SJCRH30 (cell line): ENCODE measurements at places on chromosomes 1 and 21. TPM values are rescaled to one million over a fixed set of nuclear protein-coding genes. Genes with fewer than 3 reads are reported as not detected.

- no peaks in the 10 kb centered on the region for H3K36me3 ChIP-seq
- peak; percentile 50 for DNase-seq
- no peaks in the 10 kb centered on the region for H3K27me3 ChIP-seq
- H3K4me3 ChIP-seq, result no peak overlapping the region
Observed at GRCh38 chr1:54596756-54597155, 26.6 kb downstream of the FAM151A start.

OR2AK2 gene
- total RNA-seq, result not detected in 2 replicates

DNA sequence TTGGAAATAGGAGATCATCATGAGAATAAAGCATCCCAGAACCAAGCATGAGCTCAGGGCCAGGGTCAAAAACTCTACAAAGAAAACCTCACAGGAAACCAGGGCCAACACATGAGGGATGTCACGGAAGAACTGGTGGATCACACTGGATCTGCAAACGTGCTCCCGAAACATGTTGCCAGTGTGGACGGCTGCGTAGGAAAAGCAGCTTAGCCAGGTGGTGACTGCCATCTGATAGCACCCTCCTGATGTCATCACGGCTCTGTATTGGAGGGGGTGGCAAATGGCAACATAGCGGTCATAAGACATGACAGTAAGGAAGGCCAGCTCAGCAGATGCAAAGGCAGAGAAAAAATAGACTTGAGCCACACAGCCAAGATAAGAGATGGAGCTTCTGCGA is 20.9 kb downstream of the OR14I1 start:
- no peak overlapping the region for H3K4me3 ChIP-seq
- no peak overlapping the region for H3K27ac ChIP-seq
- no peaks in the 10 kb centered on the region for H3K4me1 ChIP-seq
- no peak for DNase-seq

GBP6 gene
- total RNA-seq, result not detected in 2 replicates

CR1L gene
- not detected in 2 replicates for total RNA-seq

- H3K36me3 ChIP-seq, result peaks cover 23% of the 10 kb centered on the region; the same call in 1 of the 2 replicates
- H3K4me1 ChIP-seq, result peaks cover 39% of the 10 kb centered on the region
- H3K27me3 ChIP-seq, result no peaks in the 10 kb centered on the region
- H3K27ac ChIP-seq, result no peak overlapping the region
- no peak overlapping the region for H3K4me3 ChIP-seq
Observed at GRCh38 chr1:201632364-201632952, 93.5 kb downstream of the NAV1 start.

GRCh38 chr1:8133190-8133589 is 107.1 kb upstream of the ERRFI1 start:
- H3K36me3 ChIP-seq, result no peaks in the 10 kb centered on the region
- peak overlapping the region; percentile 98 for H3K27ac ChIP-seq
- DNase-seq, result peak; percentile 76
- H3K4me3 ChIP-seq, result no peak overlapping the region
- peaks cover 43% of the 10 kb centered on the region for H3K4me1 ChIP-seq

KIF14 gene
- 19.0 and 21.0 TPM in 2 replicates for total RNA-seq

GABRD gene
- not detected in 2 replicates for total RNA-seq

GRCh38 chr21:17560377-17561025 is 47.7 kb downstream of the CXADR start:
- H3K36me3 ChIP-seq, result no peaks in the 10 kb centered on the region
- H3K4me3 ChIP-seq, result no peak overlapping the region
- DNase-seq, result no peak
- no peak overlapping the region for H3K27ac ChIP-seq
- peaks cover 10% of the 10 kb centered on the region for H3K4me1 ChIP-seq

DNA sequence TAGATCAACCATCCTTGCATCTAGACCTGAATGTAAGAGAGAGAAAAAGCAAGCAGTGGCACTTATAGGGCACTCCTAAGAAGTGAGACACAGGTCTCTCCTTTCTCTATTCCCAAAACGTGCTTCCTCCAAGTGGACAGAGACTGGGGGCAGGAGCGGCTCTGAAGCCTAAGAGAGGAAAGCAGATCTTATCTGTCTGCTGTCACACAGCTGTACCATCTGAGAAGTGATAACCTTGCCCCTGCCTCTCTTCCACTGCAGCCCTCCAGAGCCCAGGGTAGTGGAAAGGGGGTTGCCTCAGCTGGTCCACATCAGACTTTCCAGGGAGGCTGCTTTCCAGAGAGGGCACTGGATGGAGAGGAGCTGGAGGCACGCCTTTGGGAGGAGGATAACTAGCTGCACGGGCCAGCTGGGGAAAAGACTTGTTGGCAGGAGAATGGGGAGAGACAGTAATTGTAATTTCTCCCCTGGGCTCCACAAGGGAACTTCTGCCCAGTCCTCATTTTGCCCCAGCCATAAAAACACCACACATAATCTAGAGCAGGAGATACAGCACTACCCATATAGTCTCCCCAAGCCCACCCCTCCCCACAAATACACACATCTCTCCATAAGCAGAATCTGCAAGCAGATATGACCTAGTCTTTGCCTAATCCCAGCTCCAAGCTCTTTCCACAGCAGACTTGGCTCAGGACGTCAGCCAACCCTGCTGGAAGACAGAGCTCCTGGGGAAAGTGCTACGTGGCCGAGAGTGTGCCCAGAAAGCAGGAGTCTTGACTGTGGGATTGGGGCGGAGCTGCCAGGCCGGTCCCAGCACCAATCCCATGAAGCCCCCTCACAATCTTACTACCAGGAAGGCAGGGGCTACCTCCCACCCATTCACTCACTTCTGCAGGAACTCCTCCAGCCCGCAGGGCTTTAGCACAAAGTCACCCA is 31.2 kb downstream of the PIK3C2B start:
- H3K4me1 ChIP-seq, result peaks cover 31% of the 10 kb centered on the region
- DNase-seq, result no peak
- H3K36me3 ChIP-seq, result no peaks in the 10 kb centered on the region
- no peaks in the 10 kb centered on the region for H3K27me3 ChIP-seq

GJA5 gene
- total RNA-seq, result not detected in 2 replicates

GRCh38 chr1:57026624-57027354 is 61.0 kb upstream of the C8B start:
- no peak overlapping the region for H3K4me3 ChIP-seq
- no peak for DNase-seq
- H3K27me3 ChIP-seq, result no peaks in the 10 kb centered on the region

TNNI3K gene
- not detected in 2 replicates for total RNA-seq

GRCh38 chr1:170664828-170665612 is 1.1 kb downstream of the PRRX1 start:
- H3K4me1 ChIP-seq, result no peaks in the 10 kb centered on the region
- peaks cover 6% of the 10 kb centered on the region; the same call in 1 of the 2 replicates for H3K27me3 ChIP-seq
- DNase-seq, result peak; percentile 31
- H3K27ac ChIP-seq, result no peak overlapping the region

DNA sequence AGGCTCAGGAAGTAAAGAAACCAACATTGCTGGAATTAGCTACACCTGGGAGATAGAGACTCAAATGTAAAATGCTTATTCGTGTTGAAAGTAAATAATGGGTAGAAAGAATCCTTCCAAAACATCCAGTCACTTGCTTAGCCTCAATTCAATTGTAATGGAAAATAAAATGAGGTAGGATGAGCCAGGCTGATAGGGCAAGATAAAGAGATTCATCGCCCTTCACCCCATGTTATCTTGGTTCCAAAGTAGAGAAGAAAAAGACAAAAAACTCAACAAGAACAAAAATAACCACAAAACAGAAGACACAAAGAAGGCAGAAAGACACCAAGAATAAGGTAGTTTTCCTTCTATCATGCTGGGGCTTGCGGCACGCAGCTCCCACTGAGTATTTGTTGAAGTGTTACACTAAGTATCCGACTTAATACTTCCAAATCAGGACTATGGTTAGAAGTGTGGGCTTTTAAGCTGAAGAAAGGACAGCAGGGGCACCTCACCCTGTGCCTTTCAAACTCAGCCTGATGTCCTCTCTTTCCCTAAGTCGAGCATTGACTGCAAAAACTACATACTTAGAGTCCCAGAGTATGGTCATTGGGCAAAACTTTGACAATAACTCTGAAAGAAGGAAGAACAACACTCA is 202.1 kb downstream of the VAV3 start:
- no peak overlapping the region for H3K27ac ChIP-seq
- DNase-seq, result no peak
- H3K4me1 ChIP-seq, result no peaks in the 10 kb centered on the region
- H3K27me3 ChIP-seq, result no peaks in the 10 kb centered on the region
- no peak overlapping the region for H3K4me3 ChIP-seq

SLAMF9 gene
- total RNA-seq, result not detected in 2 replicates

DNA sequence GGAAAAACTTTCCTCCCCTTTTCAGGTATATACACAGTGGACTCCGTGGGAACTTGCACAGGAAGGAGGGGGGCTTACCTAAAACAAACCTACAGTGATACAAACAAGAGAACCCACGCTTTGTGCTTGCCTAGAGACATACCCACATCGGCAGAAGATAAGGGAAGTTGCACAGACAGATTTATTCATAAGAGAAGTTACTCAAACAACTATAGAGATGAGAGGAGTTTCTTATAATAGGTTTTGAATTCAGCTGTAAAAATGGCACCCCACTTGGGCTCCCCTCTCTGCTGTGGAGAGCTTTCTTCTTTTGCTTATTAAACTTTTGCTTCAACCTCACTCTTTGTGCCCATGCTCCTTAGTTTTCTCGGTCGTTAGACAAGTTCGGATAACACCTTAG is 1.8 kb upstream of the DUSP12 start:
- H3K36me3 ChIP-seq, result peaks cover 12% of the 10 kb centered on the region
- H3K27me3 ChIP-seq, result no peaks in the 10 kb centered on the region
- peaks cover 4% of the 10 kb centered on the region; the same call in 1 of the 2 replicates for H3K4me1 ChIP-seq
- no peak overlapping the region for H3K4me3 ChIP-seq
- DNase-seq, result no peak
- H3K27ac ChIP-seq, result no peak overlapping the region

UBE2U gene
- not detected in 2 replicates for total RNA-seq

- H3K27ac ChIP-seq, result no peak overlapping the region
- H3K4me3 ChIP-seq, result no peak overlapping the region
- DNase-seq, result no peak
- no peaks in the 10 kb centered on the region for H3K27me3 ChIP-seq
Observed at GRCh38 chr1:207361029-207361428, 39.6 kb downstream of the CD55 start.

RAB42 gene
- not detected in 2 replicates for total RNA-seq

DNA sequence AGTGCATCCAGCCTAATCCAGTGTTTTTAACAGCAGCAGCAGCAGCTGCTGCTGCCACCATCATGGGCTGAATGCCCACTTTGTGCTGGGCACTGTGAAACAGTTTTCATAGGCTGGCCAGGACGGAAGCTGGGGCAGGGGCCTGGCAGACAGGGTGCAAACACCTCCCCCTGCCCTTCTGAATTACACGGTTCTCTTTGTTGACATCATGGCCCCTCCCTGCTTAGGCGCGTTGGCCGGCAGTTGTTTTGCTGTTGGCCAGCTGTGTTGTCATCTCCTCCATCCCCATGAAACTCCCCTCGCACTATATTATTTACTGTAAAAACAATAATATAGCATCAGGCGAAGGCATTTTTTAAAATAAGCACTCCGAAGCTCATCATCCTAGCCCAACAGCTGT is 33.1 kb downstream of the PTPRU start:
- peak overlapping the region; percentile 65 for H3K27ac ChIP-seq
- H3K4me3 ChIP-seq, result no peak overlapping the region

PSMD4 gene
- 130 and 132 TPM in 2 replicates for total RNA-seq

FNDC10 gene
- 1.5 and 1.9 TPM in 2 replicates for total RNA-seq

DNA sequence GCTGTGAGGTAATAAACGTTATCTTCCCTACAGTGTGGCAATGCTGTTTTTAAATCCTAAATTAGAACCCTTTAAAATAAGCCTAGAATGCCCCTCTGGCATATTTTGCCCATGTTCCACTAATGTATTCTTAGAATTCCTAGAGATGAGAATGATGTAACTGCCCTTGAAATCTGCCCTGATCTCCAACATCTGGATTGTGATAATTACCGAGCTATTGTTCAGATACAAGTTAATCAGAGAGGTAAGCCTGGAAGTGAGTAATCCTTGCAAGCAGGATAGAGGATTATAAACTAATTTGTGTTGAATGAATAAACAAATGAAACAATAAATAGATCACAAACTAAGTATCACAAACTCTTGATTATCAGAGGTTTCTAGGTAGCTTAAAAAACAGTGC is 107.8 kb upstream of the DMRTA2 start:
- H3K27ac ChIP-seq, result no peak overlapping the region
- H3K27me3 ChIP-seq, result no peaks in the 10 kb centered on the region
- no peak overlapping the region for H3K4me3 ChIP-seq
- no peak for DNase-seq

- no peak overlapping the region for H3K4me3 ChIP-seq
- no peaks in the 10 kb centered on the region for H3K27me3 ChIP-seq
- 0 out of 2 replicates have a peak, but pooled peaks cover 4% of the 10 kb centered on the region for H3K36me3 ChIP-seq
- no peak overlapping the region for H3K27ac ChIP-seq
Observed at GRCh38 chr1:86998727-86999126, 84.3 kb downstream of the HS2ST1 start.

GRCh38 chr21:29347274-29347681 is 48.6 kb downstream of the BACH1 start:
- no peaks in the 10 kb centered on the region for H3K27me3 ChIP-seq
- H3K4me3 ChIP-seq, result no peak overlapping the region
- no peak overlapping the region for H3K27ac ChIP-seq
- H3K36me3 ChIP-seq, result peaks cover 6% of the 10 kb centered on the region
- DNase-seq, result no peak
- peaks cover 9% of the 10 kb centered on the region; the same call in 1 of the 2 replicates for H3K4me1 ChIP-seq

- H3K4me3 ChIP-seq, result no peak overlapping the region
- H3K27ac ChIP-seq, result no peak overlapping the region
- no peaks in the 10 kb centered on the region for H3K27me3 ChIP-seq
- no peaks in the 10 kb centered on the region for H3K36me3 ChIP-seq
- no peaks in the 10 kb centered on the region for H3K4me1 ChIP-seq
Observed at GRCh38 chr21:42346441-42346840, 4.4 kb downstream of the TFF2 start.

GRCh38 chr1:220124542-220124941 is 30.6 kb downstream of the IARS2 start:
- no peak for DNase-seq
- no peak overlapping the region for H3K27ac ChIP-seq
- H3K4me1 ChIP-seq, result no peaks in the 10 kb centered on the region
- no peaks in the 10 kb centered on the region for H3K27me3 ChIP-seq

DNA sequence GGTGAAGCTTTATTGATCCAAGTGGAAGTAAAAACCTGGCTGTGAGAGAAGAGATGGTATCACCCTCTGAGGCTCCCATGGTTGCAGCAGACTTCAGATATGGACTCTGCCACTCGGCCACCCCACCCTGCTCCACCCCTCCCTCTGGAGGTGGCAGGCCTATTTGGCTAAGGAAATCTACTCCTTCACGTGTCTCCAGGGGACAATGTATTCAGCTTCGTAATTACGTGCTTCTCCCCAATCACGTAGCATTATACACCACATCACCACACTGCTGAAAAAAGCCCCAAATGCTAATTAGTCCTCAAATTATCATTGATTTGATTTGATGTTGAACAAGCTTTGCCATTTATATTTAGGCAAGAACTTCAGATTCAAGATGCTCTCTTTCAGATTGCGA is 220.7 kb downstream of the OMA1 start:
- no peak overlapping the region for H3K4me3 ChIP-seq
- H3K27ac ChIP-seq, result no peak overlapping the region
- H3K27me3 ChIP-seq, result no peaks in the 10 kb centered on the region
- H3K36me3 ChIP-seq, result no peaks in the 10 kb centered on the region

GRCh38 chr1:89286549-89287180 is 14.0 kb upstream of the GBP5 start:
- no peak for DNase-seq
- no peak overlapping the region for H3K27ac ChIP-seq
- H3K4me1 ChIP-seq, result no peaks in the 10 kb centered on the region
- no peaks in the 10 kb centered on the region for H3K27me3 ChIP-seq

DNAJC28 gene
- 1.6 and 2.0 TPM in 2 replicates for total RNA-seq

GRCh38 chr1:106817575-106817974 is 238.9 kb upstream of the PRMT6 start:
- no peaks in the 10 kb centered on the region; the same call in 1 of the 2 replicates for H3K4me1 ChIP-seq
- DNase-seq, result no peak
- no peak overlapping the region for H3K4me3 ChIP-seq
- H3K36me3 ChIP-seq, result no peaks in the 10 kb centered on the region
